ENCODE measurements at places on chromosomes 4 and X.

GRCh38 chr4:146981651-146982050 is 36.0 kb upstream of the TTC29 start:
- DNase-seq: no peak

DNA sequence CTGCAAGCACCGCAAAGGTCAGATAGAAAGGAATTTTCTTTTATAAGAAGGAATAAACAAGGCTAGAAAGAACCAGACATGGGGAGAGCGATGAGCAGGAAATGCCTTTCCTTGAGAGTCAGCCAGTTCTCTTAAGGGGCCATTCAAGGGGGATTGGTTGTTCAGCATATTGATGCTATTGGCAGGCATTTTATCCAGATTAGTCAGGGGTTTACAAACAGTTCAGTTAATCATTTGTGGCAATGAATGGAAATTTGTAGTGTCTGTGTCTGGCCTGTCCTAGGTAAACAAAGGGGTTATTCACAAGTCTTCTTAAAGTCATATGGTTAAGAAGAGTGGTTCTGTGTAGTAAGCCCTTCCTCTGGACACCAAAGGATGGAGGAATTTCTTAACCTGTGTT is 184.7 kb upstream of the FRMPD4 start:
- DNase-seq: peak; percentile 33

GRCh38 chr4:6777636-6778281 is 4.8 kb upstream of the KIAA0232 start:
- no peak for DNase-seq

- DNase-seq: no peak
Observed at GRCh38 chrX:35016051-35016450, 73.5 kb downstream of the FAM47B start.

- DNase-seq: peak; percentile 27
Observed at GRCh38 chrX:16946361-16946964, at the start of gene REPS2. Gene REPS2 (plus strand): TSS chrX:16946658. CDS start chrX:16946862, 204 bp downstream.

GRCh38 chr4:175656649-175657048 is 155.4 kb downstream of the GPM6A start:
- no peak for DNase-seq

GRCh38 chrX:79366556-79366872 is 620 bp downstream of the ITM2A start:
- DNase-seq: no peak

GRCh38 chr4:175671491-175671934 is 140.6 kb downstream of the GPM6A start:
- DNase-seq: no peak

DNA sequence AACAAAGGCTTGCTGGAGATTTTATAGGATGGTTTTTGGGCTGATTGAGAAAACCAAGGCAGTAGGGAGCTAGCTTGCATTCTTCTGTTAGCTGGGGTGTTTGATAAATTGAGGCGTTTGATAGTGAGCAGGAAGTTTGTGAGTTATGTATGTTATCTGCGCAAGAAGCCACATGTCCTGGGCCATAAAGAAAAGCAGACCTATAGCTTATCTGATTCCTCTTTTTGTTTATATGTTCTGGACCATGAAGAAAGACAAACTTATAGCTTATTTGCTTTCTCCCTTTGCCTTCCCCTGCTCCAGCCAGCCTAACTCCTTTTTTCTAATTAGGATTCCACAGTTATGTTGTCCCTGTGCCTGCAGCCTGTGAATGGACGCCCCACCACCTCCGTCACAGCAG is 9.2 kb downstream of the HNRNPH2 start:
- no peak for DNase-seq

GRCh38 chrX:143171703-143172102 is 146.0 kb downstream of the SPANXN4 start:
- DNase-seq: no peak

DNA sequence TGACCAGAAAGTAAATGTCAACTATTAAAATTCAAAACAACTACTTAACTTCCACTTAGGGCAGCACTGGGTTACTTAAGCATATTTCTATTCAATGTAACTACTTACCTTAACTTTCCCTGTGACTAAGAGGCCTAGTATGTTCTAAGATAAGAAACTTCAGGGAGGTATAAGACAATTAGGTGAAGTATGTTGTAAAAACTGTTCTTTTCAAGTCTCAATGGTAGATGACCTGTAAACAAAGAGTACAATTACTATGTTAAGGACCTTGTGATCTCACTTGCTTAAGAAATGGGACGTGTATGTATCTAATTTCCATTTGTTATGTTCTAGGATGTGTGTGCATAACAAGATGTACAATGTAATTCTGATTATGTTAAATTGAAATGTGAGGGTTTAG is 960.5 kb downstream of the CCSER1 start:
- no peak for DNase-seq

GRCh38 chrX:138856881-138857604 is 145.5 kb upstream of the FGF13 start:
- DNase-seq: peak; percentile 16

GRCh38 chr4:56235011-56235410 is 152.3 kb downstream of the AASDH start:
- DNase-seq: no peak

GRCh38 chrX:133094098-133094731 is 2.7 kb downstream of the USP26 start:
- no peak for DNase-seq

DNA sequence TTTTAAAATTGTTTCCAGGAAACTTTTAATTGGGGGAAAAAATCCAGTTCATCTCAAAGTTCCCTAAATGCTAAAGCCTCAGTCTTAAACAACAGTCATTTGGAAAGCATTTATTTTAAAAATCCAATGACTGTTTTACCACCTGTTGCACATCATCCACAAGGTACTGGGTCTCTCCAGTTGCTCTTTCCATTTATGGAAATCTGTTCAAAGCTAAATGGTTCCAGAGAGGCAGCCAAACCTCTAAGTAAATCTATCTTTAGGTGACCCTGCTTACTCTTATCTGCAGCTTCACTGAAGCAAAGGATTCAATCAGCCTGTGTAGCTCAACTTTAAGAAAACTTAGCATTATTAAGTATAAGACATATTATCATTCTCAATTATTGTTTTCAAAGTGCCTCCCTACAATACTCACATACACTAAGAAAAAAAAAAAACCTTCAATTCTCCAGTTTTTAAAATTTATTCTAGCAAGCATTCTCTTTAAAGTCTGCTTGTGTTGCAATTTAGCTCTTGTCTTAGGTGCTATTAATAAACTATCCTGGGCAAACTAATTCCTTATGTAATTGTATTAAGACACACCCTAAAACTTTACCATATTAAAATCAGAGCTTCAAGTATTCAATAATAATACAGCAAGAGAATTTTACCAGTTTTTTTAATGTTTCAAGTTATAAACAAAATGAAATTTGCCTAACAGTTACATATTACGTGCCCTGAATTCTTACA is 60.6 kb downstream of the NOCT start:
- no peak for DNase-seq

DNA sequence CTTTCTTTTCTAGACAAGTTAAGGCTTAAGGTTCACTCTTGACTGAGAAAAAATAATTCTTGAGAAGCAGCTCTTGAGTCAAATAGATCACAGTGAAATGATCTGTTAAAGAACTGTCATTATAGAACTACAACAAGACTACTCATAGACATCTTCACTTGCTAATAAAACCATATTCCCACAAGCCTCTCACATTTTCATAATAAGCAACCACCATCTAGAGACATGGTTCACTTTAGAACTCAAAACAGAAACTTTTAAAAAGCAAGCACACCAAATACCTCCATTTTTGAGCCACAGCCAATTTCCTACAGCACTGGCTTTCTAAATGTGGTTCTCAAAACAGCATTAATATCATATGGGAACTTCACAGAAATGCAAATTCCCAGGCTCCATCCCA is 309.5 kb downstream of the TMA16 start:
- DNase-seq: no peak

DNA sequence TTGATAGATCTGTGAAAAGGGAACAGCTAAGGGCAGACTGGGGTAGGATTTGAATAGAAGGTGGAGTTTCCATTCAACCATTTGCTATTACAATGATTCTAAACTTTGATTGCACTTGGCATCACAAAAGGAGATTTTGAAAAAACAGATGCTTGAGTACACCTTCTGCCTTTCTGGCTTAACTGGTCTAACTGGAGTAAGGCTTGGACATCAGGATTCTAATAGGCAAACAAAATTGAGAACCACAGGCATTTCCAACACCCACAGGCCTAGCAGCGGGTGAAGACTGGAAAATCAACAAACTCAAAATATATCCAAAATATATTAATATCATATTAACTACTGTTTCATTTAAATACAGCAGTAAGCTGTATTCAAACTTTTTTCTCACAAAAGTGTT is 1.9 kb upstream of the VEGFC start:
- DNase-seq: no peak

GRCh38 chr4:81627590-81627989 is 155.9 kb upstream of the RASGEF1B start:
- no peak for DNase-seq

GRCh38 chr4:54677416-54677815 is 19.7 kb downstream of the KIT start:
- DNase-seq: no peak

DNA sequence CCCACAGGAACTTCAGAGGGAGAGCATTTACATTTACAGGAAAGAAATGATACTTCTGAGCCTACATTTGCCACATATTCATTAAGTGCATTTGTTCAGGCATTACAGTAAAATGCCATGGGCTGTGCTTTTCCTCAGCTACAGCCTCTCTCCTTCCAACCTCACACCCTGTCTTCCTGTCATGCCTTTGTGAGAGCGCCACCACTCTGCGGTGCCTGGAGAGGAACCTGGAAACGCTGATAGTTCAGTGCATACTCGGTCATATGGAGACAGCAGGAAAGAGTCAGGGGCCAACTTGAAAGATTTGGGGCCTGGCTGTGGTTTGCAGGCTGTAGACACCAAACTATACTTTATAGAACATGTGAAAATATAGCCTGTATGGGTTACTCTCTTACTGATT is 40.5 kb downstream of the NFKB1 start:
- DNase-seq: no peak

- DNase-seq: no peak
Observed at GRCh38 chr4:140331876-140332275, 41.6 kb upstream of the SCOC start.

GRCh38 chrX:2710041-2710840 is 19.1 kb downstream of the CD99 start:
- DNase-seq: peak; percentile 77

DNA sequence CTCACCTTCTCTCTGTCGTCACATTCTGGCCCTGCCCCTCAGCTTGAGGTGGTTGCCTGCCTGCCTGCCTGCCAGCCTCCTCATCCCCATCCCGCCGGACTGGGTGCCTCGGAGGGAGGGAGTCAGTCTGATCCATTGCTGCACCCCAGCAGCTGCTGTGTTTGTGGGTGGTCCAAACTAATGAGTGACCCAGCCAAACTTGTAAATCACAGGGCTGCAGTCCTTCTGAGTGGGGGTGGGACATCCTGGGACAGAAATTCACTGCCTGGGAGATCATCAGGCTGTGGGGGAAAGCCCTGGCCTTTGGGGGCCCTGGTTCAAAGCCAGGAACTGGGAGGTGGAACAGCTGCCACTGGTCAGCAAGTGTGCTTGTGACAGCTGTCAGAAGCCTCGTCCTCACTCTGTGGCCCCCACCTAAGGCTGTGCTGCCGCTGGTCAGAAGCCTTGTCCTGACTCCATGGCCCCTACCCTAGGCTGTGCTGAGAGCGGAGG is 5.6 kb downstream of the GPR78 start:
- DNase-seq: no peak

DNA sequence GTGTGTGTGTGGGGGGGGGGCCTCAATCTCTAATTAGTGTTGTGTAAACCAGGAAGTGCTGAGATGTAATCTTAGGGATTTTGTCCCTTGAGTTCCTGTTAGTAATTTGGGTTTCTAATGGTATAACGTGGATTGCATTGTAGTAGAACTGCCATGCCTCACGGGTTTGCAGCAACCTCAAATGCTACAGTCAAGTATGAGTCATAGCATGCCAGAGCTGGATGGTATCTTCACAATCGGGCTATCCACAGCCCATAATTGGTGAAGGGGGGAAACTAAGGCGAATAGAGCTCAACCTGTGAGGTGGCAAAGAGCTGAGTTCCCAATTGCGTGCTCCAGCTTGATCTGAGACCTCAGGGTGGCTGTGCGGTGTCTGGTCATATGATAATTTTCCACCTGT is 2.2 kb upstream of the FMR1NB start:
- DNase-seq: no peak

DNA sequence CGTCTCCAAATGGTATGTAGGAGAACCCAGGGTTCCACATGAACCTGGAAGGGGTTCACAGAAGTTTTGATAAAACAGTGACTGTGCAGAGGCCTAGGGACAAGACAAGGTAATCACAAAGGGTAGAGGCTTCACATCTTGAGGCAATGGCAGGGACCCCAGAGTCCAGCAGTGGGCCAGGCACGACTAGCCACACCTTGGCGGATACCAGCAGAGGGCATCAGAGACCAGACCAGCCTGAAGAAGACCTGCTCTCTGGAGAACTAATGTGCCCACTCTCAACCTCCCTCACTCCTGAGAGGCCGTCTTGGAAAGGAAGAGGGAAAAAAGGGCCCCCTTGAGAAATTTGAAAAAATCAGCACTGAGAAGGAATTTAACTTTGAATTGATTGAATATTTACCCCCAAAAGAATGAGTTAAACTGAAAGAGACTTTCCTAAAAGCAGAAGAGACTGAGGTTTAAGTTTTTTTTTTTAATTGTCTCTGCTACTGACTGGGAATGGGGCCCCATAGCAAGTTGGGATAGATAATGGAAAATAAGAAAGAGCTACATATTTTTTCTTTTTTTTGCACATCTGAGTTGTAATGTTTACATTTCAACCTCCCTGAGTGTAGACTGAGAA is 243.8 kb upstream of the JADE1 start:
- DNase-seq: peak; percentile 25

- peak; percentile 64 for DNase-seq
Observed at GRCh38 chr4:13611283-13611842, 16.2 kb downstream of the BOD1L1 start.

GRCh38 chr4:75142850-75143249 is 209.9 kb downstream of the PARM1 start:
- no peak for DNase-seq

- DNase-seq: no peak
Observed at GRCh38 chr4:160611181-160611580, 1508.3 kb downstream of the RAPGEF2 start.

GRCh38 chr4:7847206-7847605 is 92.5 kb downstream of the AFAP1 start:
- DNase-seq: no peak

DNA sequence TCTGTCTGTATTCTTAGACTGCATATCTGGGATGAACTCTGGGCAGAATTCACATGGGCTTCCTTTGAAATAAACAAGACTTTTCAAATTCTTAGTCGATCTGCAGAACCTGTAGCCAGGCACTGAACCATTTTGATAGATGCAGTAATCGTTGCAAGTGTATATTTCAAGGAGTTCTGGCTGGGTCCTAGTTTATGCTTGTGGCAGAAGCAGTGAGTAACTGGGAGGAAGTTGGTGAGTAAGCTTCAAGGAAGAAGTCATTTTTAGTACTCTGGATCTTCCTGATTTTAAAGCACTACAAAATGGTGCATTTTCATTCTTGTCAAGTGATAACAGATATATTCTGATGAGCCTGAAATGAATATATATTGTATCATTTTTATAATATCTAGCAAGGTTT is 9.5 kb downstream of the HPRT1 start:
- DNase-seq: peak; percentile 48

- DNase-seq: no peak
Observed at GRCh38 chr4:183971929-183972490, 66.9 kb downstream of the STOX2 start.

- DNase-seq: no peak
Observed at GRCh38 chr4:89331197-89331596, 23.6 kb upstream of the GPRIN3 start.
